ENCODE measurements at places on chromosomes 1 and 21. TPM values are rescaled to one million over a fixed set of nuclear protein-coding genes. Genes with fewer than 3 reads are reported as not detected.

The GREM2 gene
- total RNA-seq: 4.0 TPM

The TMEM82 gene
- 5.8 TPM for total RNA-seq

The SLAMF6 gene
- 1.0 TPM for total RNA-seq

The IL20 gene
- not detected for total RNA-seq

The SPRR2E gene
- total RNA-seq: not detected

The COL11A1 gene
- 0.42 TPM for total RNA-seq

The PDE4B gene
- total RNA-seq: 3.5 TPM

The TMEM125 gene
- 1.0 TPM for total RNA-seq

The CENPF gene
- 47.3 TPM for total RNA-seq

The LRRC7 gene
- 1.0 TPM for total RNA-seq

The PLA2G2F gene
- total RNA-seq: under 0.01 TPM

The PRR9 gene
- not detected for total RNA-seq

The CFH gene
- 739 TPM for total RNA-seq

The HJV gene
- total RNA-seq: 68.0 TPM

The ERICH3 gene
- total RNA-seq: 0.05 TPM

The TMEM52 gene
- total RNA-seq: 2.7 TPM

The SHE gene
- 5.9 TPM for total RNA-seq

The JMJD4 gene
- 22.1 TPM for total RNA-seq

The ANGPTL1 gene
- total RNA-seq: 0.93 TPM
